ENCODE measurements at places on chromosomes 3 and 15.

GRCh38 chr15:55247766-55248427 is 41.7 kb downstream of the RAB27A start:
- no peak for DNase-seq

DNA sequence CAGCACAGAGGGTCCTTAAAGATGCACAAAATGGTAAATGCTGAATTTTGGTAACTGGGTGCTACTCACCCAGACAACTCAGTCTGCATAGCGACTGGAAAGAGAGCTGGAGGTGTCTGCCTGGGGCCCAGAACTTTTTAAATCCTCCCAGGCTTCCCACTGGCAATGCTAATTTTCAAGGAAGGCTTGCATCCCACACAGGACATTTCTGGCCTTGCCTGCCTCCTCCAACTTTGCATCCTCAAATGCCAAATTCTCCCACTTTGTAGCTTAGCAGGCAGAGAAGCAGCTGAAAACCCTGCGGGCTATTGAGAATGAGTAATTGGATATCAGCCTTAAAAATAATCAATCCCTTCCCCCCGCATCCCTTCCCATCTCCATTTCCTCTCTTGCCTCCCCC is 656.6 kb upstream of the ADAMTS9 start:
- DNase-seq, result no peak

DNA sequence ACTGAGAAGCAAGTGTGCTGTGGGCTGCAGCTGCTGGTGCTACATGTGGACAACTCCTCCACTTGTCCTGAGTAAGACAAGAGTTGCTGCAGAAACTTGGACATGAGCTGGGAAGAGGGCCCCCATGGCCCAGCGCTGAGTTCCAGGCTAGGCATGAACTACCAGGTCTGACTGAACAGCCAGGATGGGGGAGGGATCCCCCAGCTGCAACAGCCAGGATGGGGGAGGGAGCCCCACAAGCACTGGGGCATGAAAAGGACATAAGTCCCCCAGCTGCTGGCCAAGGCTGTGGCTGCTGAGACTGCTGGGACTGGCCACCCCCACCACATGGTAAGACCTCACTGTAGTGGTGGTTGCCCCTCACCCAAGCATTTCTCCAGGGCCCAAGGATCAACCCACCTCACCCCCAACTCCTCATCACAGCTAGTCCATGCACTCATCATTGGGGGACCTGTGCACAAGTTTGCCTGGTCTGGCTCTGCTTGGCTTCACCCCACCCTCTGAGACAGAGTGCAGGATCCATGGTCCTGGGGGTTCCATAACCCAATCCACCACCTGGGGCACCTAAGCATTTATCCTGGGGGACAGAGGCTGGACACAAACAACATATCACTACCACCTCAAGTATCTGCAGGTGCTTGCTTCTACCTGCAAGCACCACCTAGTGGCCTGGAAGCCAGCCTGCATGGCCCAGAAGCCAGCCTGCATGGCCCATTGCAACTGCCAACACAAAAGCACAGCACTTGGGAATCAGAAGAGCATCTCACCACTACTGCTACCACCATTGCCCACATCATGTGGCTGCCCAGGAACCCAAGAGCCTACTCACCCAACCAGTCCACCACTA is 84.5 kb upstream of the STT3B start:
- peak; percentile 21 for DNase-seq

DNA sequence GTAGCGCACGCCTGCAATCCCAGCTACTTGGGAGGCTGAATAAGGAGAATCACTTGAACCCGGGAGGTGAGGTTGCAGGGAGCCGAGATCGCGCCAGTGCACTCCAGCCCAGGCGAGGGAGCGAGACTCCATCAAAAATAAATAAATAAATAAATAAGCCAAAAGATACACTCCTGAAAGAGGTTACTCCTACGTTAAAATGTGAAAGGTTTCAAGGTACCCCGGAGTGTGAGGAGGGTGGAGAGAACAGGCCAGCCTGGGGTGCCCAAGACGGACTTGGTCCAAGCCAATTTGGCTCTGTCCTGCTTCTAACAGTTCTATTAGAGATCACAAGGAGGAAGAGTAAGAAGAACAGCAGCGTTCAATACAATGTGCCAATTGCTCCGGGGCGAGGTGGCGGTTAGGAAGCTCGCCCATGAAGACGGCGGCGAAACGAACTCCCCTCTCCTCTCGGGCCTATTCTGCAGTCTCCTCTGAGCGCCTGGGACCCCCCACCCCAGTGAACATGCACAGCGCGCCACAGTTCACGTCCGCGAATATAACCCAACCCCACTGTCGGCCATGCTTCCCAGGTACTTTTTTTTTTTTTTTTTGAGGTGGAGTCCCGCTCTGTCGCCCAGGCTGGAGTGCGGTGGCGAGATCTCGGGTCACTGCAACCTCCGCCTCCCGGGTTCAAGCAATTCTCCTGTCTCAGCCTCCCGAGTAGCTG is 942 bp downstream of the ELP6 start:
- no peak for DNase-seq

All from stimulated activated naive CD8-positive, alpha-beta T cell treated with anti-CD3 and anti-CD28 coated beads, Interleukin-15, amount 100 ng/mL, for 72 hours (primary cell).